ENCODE measurements at places on chromosomes 2 and 18.

DNA sequence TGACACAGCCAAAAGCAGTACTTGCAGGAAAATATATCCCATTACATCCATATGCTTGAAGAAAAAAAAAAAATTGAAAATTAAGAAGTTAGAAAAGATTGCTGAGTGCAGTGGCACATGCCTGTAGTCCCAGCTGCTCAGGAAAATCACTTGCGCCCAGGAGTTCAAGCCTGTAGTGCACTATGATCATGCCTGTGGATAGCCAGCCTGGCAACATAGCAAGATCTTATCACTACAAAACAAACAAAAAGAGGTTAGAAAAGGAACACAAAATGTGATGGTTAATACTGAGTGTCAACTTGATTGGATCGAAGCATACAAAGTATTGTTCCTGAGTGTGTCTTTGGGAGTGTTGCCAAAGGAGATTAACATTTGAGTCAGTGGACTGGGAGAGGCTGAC is 361.9 kb downstream of the NYAP2 start:
- no peak for DNase-seq

DNA sequence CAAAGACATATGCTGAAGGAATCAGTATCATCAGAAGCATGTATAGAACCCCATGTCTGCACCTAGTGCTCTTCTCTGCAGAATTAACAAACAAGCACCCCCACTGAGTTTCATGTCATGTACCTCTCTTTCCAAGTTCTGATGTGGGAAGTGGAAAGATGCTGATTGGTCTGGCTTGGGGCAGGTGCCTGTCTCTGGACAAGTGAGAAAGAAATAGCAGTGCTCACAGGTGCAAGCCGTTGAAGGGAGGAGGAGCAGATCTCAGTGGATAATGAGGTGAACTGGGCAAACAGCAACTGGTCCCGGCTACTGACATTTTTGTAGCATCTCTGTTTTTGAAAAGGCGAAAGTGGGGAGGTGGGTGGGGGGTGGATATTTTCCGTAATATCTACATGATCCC is 17.5 kb upstream of the ACVR1 start:
- no peak for DNase-seq

- no peak for DNase-seq
Measured at GRCh38 chr2:203858176-203858575, 9.4 kb upstream of the CTLA4 start.

GRCh38 chr2:209872675-209873074 is 101.0 kb downstream of the UNC80 start:
- peak; percentile 28 for DNase-seq

GRCh38 chr2:40814616-40815015 is 362.7 kb upstream of the SLC8A1 start:
- DNase-seq, result no peak

GRCh38 chr2:234597576-234597861 is 100.6 kb upstream of the ARL4C start:
- no peak for DNase-seq

- DNase-seq, result no peak
Measured at GRCh38 chr18:38688416-38688815, 1122.8 kb upstream of the CELF4 start.

All from fibroblast of skin of scalp (primary cell).